Stimulated activated CD4-positive, alpha-beta T cell treated with anti-CD3 and anti-CD28 coated beads, Interleukin-15, amount 100 ng/mL, for 1 hour (primary cell): ENCODE measurements at places on chromosomes 1 and 21.

DNA sequence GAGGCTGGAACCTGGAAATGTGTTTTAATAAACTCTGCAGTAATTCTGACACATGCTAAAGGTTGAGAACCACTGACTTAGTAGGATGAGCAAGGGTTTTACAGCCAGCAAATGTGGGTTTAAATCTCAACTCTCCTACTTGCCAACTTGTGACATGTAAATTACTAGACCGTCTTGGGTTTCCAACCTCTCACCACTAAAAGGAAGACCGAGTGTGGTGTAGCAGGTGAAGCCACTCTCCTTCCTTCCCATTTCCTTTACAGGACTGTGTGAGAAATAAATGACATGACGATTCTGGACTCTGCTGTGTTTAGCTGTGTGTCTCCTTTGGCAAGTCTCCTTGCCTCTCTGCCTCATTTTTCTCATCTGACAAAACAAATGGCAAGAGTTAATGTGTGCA is 49.5 kb upstream of the DNAJC6 start:
- no peak for DNase-seq

DNA sequence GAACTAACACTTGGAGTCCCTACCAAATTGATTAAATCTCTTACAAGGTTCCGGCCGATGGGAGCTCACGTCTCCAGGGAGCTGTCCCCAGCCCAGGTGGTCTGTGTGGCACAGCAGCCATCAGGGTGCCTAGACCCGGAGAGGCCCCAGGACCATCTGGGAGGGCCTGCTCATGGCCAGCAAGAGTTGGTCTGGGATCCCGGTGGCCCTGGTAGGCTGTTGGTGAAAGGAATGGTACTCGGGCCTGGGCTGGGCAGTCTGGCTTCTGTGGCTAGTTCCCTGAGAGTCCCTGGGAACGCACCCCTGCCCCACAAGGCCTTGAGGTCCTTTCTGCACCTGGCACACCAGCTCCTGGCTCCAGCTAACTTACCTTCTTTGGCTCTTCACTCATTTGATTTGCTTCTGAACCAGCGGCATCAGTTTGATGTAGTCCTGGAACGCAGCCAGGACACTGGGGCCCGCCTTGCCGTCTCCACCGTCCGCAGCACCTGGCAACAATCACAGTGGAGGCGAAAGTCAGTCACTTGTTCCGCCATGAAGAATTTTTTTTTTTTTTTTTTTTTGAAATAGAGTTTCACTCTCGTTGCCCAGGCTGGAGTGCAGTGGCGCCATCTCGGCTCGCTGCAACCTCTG is 62.5 kb downstream of the SCCPDH start:
- DNase-seq, result no peak

- DNase-seq, result no peak
Measured at GRCh38 chr1:115545791-115546733, 95.7 kb upstream of the VANGL1 start.

DNA sequence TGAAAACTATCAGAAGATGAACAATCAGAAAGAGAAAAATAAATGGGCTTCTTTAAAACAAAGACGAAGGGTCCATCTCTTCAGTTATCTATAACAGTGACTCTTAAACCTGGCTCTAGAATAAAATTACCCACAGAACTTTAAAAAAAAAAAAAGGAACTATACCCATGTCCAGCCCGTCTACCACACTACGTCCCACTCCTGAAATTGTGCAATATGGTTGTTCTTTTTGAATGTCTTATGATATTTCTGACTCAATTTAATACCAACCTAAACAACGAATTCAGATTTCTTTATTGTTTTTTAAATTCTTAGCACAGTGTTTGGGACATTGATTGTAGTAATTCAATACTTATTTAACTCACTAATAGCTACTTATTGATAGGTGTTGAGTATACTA is 246.3 kb downstream of the DPYD start:
- no peak for DNase-seq
